ENCODE measurements at places on chromosomes 1 and 21. TPM values are rescaled to one million over a fixed set of nuclear protein-coding genes. Genes with fewer than 3 reads are reported as not detected.

DNA sequence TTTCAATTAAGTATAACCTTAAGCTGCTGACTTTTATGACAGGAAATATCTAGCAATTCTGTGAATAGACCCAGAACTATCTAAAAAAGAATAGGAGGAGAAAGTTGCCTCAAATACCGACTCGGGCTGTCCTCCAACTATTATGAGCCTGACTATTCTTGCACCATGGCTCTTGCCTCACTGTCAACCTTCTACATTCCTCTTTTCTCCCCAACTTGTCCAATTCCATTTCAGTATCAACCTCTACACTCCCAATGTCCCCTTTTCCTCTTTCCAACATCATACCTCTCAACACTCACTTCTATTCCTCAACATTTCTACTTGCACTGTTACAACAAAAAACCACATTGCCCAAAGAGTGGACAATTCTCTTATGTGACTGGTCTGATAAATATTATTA is 2.3 kb downstream of the ZZZ3 start:
- H3K27me3 ChIP-seq = no peaks in the 10 kb centered on the region
- H3K27ac ChIP-seq = no peak overlapping the region
- DNase-seq = no peak
- H3K4me3 ChIP-seq = no peak overlapping the region
- H3K36me3 ChIP-seq = peaks cover 5% of the 10 kb centered on the region

DNA sequence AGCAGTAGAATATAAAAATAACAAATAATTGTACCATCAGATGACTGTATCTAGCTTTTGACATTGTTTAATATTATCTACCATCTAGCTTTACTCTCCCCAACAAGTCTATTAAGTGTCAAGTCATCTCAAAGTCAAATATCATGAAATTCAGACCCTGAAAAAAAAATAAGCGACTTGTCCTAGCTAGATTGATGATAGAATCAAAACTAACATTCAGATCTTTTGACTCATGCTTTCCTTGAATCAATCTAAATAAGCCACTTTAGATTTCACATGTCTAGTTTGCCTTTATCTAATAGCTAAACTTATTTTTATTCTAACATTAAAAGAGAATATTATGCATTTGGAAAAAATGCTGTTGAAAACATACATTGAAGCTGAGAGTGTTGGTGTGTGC is 35.4 kb downstream of the CRB1 start:
- no peak overlapping the region for H3K27ac ChIP-seq
- no peak overlapping the region for H3K4me3 ChIP-seq
- no peaks in the 10 kb centered on the region for H3K4me1 ChIP-seq

GRCh38 chr1:151988405-151988923 is 5.2 kb downstream of the S100A10 start:
- no peak for DNase-seq
- no peaks in the 10 kb centered on the region for H3K27me3 ChIP-seq
- H3K4me3 ChIP-seq = no peak overlapping the region
- H3K4me1 ChIP-seq = peaks cover 87% of the 10 kb centered on the region
- H3K27ac ChIP-seq = no peak overlapping the region
- peaks cover 26% of the 10 kb centered on the region for H3K36me3 ChIP-seq

DNA sequence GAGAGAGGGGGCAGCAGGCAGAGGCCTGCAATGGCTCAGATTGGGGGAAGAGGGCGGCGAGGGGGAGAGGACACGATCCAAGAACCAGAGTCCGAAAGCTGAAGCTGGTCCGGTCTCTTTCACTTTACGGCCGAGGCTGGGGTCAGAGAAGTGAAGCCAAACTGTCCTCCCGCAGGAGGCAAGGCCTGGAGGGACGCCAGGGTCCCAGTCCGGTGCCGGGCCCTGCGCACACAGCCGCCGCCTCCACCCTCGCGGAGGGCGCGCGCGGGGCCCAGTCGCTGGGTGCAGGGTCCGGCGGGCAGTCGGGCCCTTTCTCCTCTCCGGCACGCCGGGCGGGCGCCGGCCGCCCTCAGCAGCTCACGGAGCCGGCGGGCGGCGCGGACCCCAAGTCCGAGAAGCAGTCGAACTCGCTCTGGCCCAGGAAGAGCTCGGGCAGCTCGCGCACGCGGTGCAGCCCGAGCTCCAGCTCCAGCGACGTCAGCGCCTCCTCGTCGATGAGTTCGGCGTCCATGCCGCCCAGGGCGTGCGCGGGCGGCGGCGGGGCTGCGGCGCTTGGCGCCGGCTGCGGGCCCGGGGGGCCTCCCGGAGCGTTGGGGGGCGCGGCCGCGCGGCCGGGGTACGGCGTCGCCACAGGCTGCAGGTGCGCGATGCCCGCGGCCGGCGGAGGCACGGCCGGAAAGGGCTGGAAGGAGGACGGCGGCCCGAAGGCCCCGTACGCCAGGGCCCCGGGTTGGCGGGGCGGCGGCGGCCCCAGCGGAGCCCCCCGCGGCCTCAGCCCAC is 749 bp downstream of the CITED4 start:
- peaks cover 10% of the 10 kb centered on the region for H3K4me1 ChIP-seq
- peak overlapping the region; percentile 62 for H3K4me3 ChIP-seq
- H3K27me3 ChIP-seq = peaks cover 3% of the 10 kb centered on the region
- no peak overlapping the region for H3K27ac ChIP-seq
- no peaks in the 10 kb centered on the region for H3K36me3 ChIP-seq

GRCh38 chr1:198530953-198531352 is 9.5 kb downstream of the ATP6V1G3 start:
- no peaks in the 10 kb centered on the region for H3K36me3 ChIP-seq
- no peak overlapping the region for H3K27ac ChIP-seq

Gene PLA2G4A
- 0.97 TPM for total RNA-seq

Gene SYF2
- total RNA-seq = 45.1 TPM

Gene ERG
- not detected for total RNA-seq
